ENCODE measurements at places on chromosomes 16 and 17.

GRCh38 chr17:68295086-68295485 is 3.8 kb downstream of the ARSG start:
- no peak for DNase-seq

DNA sequence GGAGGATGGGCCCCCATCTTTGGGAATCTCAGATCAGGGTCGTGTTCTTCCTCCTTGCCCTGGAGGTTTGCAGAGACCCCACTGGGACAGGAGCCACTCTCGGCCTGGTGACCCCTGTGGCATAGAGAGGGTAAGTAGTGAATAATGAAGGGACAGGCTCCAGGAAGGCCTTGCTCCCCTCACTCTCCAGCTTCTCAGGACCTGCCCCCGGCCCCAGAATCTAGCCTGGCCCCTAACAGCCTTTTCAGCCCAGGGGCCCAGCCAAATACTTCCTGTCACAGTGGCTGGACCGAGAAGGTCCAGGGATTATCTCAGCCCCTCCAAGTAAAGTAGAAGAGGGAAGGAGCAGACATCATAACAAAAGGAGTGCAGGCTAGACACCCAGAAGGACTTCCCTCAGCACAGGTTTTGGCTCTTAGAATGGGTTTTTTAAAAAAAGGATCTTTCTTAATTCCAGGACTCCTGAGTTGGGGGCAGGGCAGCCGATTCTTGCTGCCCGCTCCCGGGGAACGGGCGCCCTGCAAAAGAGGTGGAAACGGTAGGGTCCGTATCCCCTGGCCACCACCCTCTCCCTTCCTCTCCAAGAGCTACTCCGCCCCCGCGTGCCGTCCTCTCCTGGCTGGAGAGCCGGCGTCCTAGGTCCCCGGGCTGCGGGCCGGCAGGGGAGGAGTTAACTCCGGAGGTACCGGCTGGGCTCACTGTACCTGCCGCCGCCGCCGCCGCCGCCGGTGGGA is 559 bp upstream of the NXPH3 start:
- no peak for DNase-seq

DNA sequence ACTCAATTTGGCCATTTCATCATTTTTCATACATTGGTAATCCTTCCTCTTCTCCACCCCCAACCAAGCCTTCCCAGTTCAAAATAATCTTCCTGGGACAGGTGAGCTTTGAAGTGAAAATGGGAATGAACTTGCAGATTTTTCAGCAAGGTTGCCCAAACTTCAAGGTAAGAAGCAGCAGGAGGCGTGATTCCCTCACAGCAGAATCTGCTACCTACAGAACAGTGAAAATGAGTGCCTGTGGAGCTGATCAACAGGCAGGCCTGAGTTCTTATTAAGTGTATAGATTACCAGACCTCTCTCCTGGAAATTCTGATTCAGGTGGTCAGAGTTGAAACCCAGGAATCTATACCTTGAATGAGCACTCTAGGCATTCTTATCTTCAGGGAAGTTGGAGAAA is 356.6 kb downstream of the RBFOX1 start:
- no peak for DNase-seq

GRCh38 chr16:67390816-67391423 is 2.4 kb downstream of the TPPP3 start:
- no peak for DNase-seq

GRCh38 chr16:30697264-30698138 is 1.5 kb upstream of the SRCAP start:
- DNase-seq: peak; percentile 12

DNA sequence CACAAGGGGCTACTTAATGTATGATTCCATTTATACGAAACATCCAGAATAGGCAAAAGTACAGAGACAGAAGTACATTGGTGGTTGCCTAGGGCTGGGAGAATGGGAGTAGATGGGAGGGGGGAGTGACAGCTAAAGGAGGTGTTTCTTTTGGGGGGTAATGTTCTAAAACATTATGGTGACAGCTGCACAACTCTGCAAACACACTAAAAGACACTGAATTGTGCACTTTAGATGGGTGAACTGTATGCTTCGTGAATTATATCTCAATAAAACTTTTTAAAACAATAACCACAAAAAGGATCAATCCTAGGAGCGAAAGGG is 661 bp downstream of the LYRM9 start:
- no peak for DNase-seq

GRCh38 chr16:17947637-17948036 is 388.9 kb downstream of the NPIPA8 start:
- no peak for DNase-seq

- DNase-seq: no peak
Observed at GRCh38 chr17:47203984-47204721, 5.0 kb upstream of the MYL4 start.

DNA sequence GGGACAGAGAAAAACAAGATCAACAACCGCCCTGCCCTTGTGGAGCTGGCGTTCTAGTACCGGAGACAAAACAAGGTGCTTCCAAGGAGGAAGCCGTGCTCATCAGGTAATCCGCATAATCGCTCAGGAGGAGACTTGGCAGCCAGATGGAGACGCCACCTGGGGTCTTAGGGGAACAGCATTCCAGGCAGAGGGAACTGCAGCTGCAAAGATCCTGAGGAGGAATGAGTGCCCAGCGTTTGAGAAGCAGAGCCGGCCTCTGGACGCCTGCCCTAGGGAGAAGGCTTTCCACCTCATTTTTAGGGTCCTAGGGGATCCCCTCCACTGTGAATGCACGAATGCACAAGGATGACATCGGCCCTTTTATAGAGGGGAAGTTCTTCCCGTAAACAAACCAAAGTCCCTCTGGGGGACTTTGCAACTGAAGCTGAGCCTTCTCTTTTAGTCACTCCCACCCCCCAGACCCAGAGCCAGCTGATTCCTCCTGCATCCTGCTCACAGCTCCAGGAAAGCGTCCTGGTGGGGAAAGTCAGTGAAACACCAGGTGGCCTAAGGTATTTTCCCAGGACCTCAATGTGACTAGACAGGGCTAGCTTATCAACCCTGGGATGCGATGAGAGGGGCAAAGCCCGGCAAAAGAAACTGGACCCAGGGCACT is 13.2 kb upstream of the MPRIP start:
- no peak for DNase-seq

DNA sequence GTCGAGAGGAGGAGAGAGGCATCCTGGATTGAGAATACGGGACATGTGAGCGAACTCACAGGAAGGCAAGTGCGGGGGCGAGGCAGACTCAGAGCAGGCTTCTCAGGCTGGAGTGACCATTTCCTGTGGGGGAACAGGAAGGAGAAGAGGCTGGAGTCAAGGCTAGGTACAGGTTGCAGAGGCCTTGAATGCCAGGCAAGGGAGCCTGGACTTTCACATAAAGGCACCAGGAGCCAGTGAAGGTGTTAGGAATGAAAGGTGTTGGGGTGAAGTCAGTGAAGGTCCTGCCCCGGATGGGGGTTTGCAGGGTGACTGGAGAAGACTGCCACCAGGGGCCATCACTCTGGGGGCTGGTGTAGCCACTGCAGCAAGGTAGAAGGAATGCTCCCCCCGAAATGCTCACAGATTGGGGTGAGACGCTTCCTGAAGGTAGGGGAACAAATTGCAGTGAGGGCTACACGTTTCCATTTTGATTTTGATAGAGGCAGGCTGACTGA is 5.3 kb upstream of the GPRC5C start:
- no peak for DNase-seq

GRCh38 chr16:28974007-28974436 is 556 bp upstream of the SPNS1 start:
- DNase-seq: no peak

GRCh38 chr17:41580244-41580575 is 6.5 kb downstream of the KRT14 start:
- DNase-seq: no peak

- DNase-seq: no peak
Observed at GRCh38 chr17:13833921-13834320, 232.2 kb upstream of the HS3ST3A1 start.

GRCh38 chr17:78825696-78826095 is 14.9 kb downstream of the USP36 start:
- no peak for DNase-seq

DNA sequence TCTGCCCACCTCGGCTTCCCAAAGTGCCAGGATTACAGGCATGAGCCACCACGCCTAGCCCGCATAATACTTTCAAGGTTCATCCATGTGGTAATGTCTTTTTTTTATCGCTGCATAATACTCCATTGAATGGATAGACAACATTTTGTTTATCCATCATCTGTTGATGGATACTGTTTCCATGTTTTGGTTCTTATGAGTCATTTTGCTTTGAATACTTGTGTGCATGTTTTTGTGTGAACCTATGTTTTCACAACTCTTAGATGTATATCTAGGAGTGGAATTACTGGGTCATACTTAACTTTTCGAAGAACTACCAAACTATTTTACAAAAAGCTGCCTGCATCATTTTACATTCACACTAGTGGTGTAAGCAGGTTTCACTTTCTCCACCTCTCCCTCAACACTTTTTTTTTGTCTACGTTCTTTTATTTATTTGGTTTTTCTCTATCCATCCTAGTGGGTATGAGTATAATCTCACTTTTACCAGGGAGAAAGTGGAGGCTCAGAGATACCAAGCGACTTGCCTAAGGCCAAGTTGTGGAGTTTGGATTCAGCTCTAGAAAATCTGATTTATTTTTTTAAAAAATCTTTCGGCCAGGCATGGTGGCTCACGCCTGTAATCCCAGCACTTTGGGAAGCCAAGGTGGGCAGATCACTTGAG is 151.2 kb downstream of the CMIP start:
- DNase-seq: no peak

DNA sequence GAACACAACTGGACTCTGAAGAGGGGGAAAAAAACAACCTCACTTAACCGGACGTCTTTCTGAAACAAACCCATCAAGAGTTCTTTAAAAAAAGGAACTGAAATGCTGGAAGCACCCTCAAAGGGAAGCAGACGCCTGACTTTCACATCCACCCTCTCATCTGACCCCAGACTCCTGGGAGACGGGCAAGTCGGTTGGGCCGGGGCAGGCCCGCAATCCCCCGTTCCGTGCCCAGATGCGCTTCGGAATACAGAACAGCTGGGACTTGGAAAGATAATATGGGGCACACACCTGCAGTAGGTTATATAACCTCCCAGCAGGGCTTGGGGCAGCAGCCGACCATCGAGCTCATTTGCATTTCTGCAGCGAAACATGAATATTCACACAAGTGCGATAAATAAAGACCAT is 3.7 kb downstream of the ARHGAP27 start:
- no peak for DNase-seq

DNA sequence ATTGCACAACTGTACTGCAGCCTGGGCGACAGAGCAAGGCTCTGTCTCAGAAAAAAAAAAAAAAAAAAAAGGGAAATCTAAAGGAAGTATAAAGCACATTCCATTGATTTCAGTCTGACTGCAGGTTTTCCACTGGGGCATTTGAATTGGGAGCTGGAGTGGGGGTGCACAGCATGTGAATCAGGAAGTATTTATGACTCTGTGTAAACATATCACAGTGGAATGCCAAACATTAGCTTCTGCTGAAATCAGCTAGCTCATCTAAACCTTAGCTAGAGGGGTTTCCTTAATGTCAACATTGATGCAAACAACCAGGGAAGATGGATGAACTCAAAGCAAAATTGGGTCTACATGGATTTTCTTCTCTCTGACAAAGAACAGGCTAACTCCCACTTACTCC is 641.0 kb upstream of the EEF2KMT start:
- DNase-seq: no peak

- DNase-seq: no peak
Observed at GRCh38 chr17:74776990-74777389, 845 bp upstream of the NAT9 start.

DNA sequence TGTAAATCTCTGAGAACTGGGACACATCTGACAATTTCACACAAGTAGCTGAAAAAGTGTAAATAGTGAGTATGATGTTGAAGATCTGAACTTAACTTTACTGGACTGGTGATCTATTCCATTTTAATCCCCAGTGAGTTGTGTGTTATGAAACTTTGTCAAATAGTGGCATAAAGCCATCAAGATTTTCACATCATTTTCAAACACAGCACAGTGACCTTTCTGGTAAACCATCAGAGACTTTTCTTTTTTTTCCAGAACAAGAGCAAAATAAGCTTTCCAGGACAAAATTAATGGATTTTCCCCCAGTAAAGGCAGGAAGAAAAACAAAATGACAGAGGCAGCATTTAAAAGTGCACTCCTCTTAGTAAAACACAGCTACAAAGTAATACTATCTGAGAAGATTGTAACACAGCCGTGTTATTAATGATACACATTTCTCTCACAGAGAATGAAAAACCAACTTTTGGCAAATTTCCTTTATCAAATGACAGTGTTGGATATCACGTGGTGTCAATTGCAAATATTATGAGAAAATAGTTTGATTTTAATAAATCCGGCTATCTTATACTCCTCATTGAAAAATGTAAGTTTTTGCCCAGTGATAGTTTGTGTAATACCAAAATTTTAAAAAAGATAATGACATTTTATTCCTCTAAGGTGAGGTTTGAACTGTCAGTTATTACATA is 16.8 kb upstream of the COL1A1 start:
- no peak for DNase-seq
